ENCODE measurements at places on chromosomes 6 and 20. TPM values are rescaled to one million over a fixed set of nuclear protein-coding genes. Genes with fewer than 3 reads are reported as not detected.

Gene OR2B6
- total RNA-seq: not detected

Gene ASF1A
- 13.5 TPM for total RNA-seq

Gene LIN28B
- total RNA-seq: not detected

Gene OOEP
- not detected for total RNA-seq

Gene ABHD16B
- total RNA-seq: not detected

Gene ZNF334
- 1.8 TPM for total RNA-seq

Gene ARG1
- not detected for total RNA-seq

Gene ACSS1
- total RNA-seq: 2.0 TPM

Gene CFAP61
- total RNA-seq: 0.13 TPM

Gene TRIM15
- total RNA-seq: not detected

Gene RSPO3
- 0.13 TPM for total RNA-seq

Gene DUSP15
- 2.5 TPM for total RNA-seq

Gene HSPA1A
- 108 TPM for total RNA-seq

Gene ZC3H12D
- under 0.01 TPM for total RNA-seq

Gene HTR1E
- not detected for total RNA-seq

Gene PTK7
- 13.7 TPM for total RNA-seq

Gene WFDC12
- total RNA-seq: not detected

Gene RNF144B
- 2.1 TPM for total RNA-seq

Gene MPIG6B
- not detected for total RNA-seq

Gene NNAT
- total RNA-seq: not detected

Gene SLC17A1
- total RNA-seq: not detected

Gene KIF6
- 0.19 TPM for total RNA-seq

Gene HDGFL1
- total RNA-seq: not detected

Gene RRAGD
- 3.2 TPM for total RNA-seq

Gene MLIP
- 0.19 TPM for total RNA-seq

Gene LST1
- total RNA-seq: not detected

Gene PRDM1
- total RNA-seq: 0.40 TPM

Gene MUC21
- not detected for total RNA-seq

Gene BPIFA2
- not detected for total RNA-seq

Gene MYL9
- 11.6 TPM for total RNA-seq

Gene PLEKHG1
- 5.0 TPM for total RNA-seq

Gene CST4
- 0.31 TPM for total RNA-seq
